Right hindlimb (tissue), 1 donor: ENCODE measurements at places on chromosomes 16 and 17.

GRCh38 chr17:4786106-4786511 is at the start of gene VMO1:
VMO1 (minus strand) TSS chr17:4786364; CDS start chr17:4786352, 12 bp downstream.
- no peak for DNase-seq

DNA sequence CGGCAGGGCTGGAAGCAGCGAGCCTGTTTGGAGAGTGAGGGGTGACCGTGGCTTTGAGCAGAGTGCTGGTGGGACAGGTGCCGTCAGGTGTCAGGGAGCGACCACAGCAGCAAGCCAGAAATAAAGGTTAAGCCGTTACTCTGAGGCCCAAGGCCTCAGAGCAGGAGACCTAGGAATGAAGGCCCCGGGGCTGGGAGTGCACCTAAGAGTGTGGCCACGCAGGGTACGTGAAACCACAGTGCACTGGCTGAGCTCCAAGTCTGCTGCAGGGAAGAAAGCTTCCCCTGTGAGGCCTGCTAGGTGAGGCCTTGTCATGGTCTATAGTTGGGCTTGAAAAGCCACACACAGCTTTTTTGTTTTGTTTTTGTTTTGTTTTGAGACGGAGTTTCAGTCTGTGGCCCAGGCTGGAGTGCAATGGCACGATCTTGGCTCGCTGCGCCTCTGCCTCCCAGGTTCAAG is 8.7 kb downstream of the CLUAP1 start:
- no peak for DNase-seq

- no peak for DNase-seq
These were observed 15.3 kb downstream of the DLG4 start for GRCh38 chr17:7204336-7204735.

GRCh38 chr17:76833034-76833644 is 35.1 kb upstream of the MGAT5B start:
- DNase-seq, result no peak

DNA sequence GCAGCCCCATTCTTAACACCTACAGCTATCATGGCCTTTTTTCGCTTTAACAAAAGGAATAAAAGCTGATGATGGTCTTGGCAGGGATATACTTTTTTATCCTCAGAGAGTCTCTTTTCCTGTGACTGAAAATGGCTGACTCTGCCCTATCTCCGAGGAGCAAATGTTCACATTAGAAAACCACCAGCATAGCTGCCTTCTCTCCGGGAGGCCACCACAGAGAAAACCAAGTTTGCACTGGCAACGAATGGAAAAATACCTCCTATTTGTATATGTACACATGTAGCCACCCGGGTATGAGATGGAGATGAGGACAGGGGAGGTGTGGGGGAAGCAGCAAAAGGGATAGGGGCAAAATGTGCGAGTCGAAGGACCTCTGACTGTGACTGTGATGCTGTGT is 88.2 kb downstream of the STX8 start:
- DNase-seq, result no peak

DNA sequence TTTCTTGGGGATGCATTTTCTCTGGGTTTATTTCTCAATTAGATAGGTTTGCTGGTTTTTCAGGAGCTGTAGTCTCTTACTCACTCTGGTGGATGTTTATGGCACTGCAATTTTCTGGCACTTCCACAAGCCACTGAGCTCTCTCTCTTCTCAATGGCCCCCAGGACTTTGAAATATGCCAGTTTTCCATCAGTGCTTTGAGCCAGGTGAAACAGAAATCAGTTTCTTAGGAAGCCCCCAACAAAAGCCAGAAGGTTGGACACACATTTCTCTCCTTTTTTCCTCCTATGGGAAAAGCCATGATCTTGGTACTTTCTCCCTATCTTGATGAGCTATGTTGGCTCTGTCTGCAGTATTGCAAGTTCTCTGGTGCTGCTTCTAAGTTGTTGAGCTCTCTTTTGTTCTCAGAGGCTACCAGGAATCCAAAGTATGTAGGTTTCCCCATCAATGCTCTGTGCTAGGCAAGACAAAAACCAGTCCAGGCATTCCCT is 90.7 kb upstream of the SMIM36 start:
- no peak for DNase-seq

DNA sequence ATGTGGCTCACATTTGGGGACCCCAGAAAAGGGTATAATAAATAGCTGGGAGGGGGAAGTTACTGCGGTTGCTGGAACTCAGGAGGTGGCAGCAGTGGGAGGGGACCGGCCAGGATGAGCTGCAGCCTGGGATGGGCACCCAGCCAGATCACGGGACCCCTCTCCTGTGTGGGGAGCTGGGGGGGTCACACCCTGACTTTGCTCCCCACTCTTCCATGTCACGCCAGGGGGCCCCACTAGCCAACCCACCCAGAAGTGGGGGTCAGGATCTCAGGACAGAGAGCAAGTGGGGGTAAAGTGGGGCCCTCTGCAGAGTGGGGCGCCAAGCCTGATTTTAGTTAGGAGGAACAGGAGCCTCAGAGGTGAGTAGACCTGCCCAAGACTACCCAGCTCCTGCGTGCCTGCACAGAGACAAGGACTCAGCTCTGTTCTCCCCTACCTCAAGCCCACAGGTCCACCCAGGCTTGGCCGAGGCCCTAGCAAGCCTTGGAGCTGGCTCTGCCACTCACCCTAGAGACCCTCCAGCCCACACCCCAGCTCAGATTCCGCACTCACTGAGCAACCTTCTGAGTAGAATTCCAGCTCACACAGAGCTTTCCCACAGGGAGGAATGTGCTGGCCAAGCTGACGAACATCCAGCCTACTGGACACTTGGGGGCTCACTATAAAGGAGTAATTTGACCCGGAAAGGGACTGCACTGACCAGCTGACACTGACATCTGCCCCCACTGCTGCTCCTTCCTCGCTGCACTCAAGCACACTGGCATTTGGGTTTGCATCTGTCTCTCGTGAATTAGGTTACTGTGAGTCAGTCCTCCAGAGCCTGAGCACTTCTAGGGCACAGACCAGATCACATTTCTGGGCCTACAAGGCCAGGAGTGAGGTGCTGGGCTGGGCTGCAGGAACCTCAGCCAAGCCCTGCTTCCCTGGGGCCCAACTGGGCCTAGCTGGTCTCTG is 310.1 kb downstream of the C16orf95 start:
- no peak for DNase-seq

GRCh38 chr16:60414613-60415012 is 1621.6 kb downstream of the CDH8 start:
- DNase-seq, result no peak

DNA sequence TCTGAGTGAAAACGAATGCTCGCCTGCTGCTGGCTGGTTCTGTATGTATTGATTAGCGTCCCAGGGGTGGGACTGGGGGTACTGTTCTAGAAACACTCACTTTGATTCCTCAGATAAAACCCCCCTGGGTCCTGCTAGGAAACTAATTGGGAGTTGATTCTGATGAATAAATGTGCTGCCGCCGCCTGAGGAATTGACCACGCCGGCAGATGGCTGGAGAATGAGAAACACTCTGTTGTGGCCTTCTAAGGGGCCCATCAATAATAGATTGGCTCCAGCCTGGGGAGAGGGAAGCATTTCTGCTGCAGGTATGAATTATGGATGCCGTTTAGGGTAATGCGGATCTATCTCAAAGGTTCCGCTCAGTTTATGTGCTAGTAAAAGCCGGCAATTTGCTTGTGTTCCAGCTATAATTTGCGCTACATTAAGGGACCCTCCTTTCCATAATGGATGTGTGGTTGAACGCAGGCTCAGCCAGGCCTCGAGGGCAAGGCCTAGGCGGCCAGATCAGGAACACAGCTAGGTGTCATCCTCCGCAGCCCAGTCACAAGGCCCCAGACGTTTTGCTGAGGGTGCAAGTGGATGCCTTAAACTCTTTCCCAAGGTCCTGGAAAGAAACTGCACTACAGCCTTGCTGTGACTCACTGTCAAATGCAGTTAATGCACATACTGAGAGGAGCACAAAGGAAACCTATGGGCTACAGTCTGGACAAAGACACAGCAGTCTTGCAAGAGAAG is 132.2 kb upstream of the HS3ST2 start:
- no peak for DNase-seq

- DNase-seq, result no peak
These were observed 23.5 kb downstream of the POLR3E start for GRCh38 chr16:22320572-22321339.

GRCh38 chr17:50638966-50639713 is 4.5 kb downstream of the ABCC3 start:
- DNase-seq, result peak; percentile 72

GRCh38 chr16:86994651-86995171 is 322.5 kb downstream of the C16orf95 start:
- DNase-seq, result no peak

- DNase-seq, result no peak
These were observed 14.8 kb downstream of the ERN1 start for GRCh38 chr17:64115043-64115698.

GRCh38 chr16:50209546-50210265 is 56.6 kb downstream of the TENT4B start:
- no peak for DNase-seq
